Ecto neural progenitor cell (in vitro differentiated cells): ENCODE measurements at places on chromosomes 3 and 15.

DNA sequence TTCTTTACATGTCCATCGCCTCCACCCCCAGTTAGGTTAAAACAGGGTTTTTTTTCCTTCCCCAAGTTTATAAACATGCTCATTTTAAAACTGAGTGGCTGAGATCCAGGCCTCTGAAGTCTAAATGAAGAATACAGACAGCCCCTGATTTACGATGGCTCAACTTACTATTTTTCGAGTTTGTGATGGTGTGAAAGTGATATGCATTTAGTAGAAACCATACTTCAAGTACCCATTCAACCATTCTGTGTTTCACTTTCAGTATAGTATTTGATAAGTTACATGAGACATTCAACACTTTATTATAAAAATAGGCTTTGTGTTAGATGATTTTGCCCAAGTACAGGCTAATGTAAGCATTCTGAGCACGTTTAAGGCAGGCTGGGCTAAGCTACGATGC is 30.5 kb upstream of the GNB5 start:
- DNase-seq = no peak

DNA sequence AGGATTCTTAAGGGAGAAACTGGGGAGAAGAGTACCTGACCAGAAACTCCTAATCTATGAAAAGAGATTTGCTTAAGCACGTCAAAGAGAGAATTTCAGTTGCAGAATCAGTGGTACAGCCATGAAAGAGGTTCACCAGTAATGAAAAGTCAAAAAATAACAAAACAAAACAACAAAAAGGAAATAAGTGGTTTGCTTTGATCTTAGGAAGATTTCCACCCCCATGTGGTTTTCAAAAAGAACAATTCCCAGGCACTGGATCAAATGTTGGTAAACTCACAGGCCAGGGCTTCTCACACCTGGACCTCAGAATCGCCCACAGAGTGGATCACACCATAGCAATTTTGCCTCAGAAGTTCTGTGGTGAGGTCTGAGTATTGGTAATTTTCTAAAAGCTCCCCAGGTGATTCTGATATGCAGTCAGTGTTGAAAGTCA is 67.5 kb downstream of the TMEM39A start:
- DNase-seq = no peak

DNA sequence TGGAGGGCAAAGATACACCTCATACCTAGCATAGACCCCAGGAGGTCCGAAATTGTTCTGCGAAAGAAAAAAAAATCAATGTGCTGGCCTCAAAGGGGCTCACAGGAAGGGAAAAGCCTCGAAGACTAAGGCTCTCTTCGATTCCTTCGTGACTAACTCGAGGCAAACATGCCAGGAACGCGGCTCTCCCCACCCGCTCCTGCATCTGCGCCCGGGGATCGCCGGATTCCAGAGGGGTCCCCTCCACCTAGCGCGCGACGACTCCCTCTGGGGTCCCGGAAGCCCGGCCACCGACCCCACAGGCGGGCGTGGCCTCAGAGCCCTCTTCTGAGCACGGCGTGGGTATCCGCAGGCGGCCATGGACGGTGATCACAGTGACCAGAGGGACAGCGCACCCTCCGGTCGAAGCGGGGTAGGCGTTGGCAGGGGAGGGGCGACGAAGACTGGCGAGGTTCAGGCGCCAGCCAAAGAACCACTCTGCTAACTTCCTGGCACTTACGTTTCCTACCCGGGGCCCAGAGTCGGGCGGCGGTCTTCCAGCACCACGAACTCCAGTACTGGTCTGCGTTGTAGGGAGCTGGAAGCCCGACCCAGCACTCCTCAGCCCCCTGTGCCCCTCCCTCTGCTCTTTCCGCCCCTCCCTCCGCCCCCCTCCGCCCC is 515 bp upstream of the EIF3J start:
- DNase-seq = peak; percentile 95

- peak; percentile 47 for DNase-seq
These were observed 10.2 kb upstream of the GATA2 start for GRCh38 chr3:128503164-128503651.

DNA sequence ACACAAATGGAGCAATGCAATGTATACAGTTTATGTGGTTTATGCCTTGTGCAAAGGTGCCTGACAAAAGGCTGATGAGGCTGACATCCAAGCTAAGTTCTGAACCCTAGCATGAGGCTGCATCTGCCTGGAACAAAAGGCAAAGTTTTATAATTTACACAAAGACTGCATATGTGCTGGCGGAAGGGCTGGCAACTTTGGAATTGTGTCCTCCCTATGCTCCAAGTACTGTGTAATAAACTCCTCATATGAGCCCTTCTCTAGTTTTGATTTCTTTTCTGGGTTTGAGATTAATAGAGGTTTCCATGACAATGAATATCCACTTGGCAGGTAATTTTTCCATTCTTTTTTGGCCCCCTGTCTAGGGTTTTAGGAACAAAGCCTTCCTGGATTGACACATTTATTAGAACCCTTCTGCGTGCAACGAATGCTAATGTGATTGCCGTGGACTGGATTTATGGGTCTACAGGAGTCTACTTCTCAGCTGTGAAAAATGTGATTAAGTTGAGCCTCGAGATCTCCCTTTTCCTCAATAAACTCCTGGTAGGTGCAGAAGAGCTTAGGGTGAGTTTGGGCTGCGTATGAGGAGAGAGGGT is 10.8 kb downstream of the PLA1A start:
- no peak for DNase-seq

GRCh38 chr3:120399372-120399771 is 50.2 kb upstream of the LRRC58 start:
- DNase-seq = no peak

GRCh38 chr3:61052851-61053250 is 198.4 kb downstream of the FHIT start:
- DNase-seq = no peak

GRCh38 chr15:90642464-90643300 is 74.5 kb upstream of the BLM start:
- no peak for DNase-seq

DNA sequence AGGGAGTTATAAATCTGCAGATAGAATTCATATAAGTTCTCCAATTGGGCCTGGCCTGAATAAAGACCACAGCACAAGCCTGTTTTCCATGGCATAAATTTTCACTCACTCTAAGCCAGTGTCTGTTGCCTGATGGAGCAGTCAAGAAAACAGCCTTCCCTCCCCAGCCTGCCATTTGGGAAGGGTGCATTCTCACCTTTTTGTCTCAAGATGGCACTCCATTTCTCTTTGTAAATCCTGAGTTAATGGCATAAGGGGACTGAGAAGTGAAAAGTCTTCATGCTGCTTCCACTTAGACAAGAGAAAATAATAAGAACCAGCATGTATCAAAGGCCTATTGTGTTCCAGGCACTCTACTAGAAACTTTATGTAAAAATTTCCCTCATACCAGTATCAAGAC is 115.6 kb upstream of the MANF start:
- no peak for DNase-seq

GRCh38 chr3:128995737-128996136 is 1.9 kb upstream of the CFAP92 start:
- no peak for DNase-seq

DNA sequence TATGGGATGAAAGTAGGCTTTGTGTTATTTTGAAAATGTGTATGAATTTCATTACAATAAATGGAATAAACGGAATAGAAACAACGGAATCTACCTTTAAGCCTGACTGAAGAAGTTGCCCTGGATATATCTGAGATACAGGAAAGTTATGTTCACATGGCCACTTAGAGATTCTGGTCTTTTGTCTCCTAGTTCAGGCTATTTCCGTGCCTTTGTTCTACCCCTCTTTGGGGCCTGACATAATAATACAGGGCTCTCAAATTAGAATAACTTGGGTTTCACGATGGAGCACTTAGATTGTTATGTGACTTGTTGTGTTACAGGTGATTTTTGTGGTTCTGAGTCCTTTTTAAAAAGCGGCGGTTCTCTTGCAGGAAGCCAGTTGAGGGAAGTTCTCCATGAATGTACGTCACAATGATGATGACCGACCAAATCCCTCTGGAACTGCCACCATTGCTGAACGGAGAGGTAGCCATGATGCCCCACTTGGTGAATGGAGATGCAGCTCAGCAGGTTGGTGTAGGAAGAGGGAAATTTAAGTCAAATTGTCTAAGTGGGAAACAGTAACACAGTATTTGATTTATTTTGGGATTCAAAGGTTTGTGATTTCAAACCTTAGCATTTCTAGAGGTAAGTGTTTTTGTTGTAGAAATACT is 72.8 kb downstream of the FNDC3B start:
- no peak for DNase-seq

GRCh38 chr3:133388696-133389395 is 11.0 kb upstream of the BFSP2 start:
- no peak for DNase-seq

GRCh38 chr3:48428088-48428571 is 1.8 kb downstream of the PLXNB1 start:
- DNase-seq = no peak

- no peak for DNase-seq
These were observed 220.9 kb upstream of the BHLHE40 start for GRCh38 chr3:4758249-4758860.

DNA sequence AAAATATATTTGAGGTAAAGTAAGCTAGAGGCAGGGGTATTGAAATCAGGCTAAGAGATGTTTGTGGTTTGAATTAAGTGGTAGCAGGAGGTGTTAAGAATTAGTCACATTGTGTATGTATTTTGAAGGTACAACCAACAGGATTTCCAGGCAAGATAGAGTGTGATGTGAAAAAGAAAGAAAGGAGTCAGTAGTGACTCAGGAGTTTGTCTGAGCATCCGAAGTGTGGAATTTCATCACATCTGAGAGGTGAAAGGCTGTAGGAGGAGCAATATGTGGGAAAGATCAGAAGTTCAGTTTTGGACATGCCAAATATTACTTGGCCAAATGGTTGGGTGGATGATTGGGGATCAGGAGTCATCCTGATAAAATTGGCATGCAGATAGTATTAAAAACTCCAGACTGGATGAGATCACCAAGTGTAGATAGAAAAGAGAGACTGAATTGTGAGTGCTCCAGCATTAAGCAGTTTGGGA is 32.1 kb upstream of the EBLN2 start:
- DNase-seq = no peak

GRCh38 chr3:117814975-117815374 is 1105.4 kb downstream of the TUSC7 start:
- no peak for DNase-seq

- no peak for DNase-seq
These were observed 57.9 kb upstream of the DPH6 start for GRCh38 chr15:35603856-35604255.

- DNase-seq = no peak
These were observed 31.0 kb upstream of the ZCWPW2 start for GRCh38 chr3:28317438-28318022.

DNA sequence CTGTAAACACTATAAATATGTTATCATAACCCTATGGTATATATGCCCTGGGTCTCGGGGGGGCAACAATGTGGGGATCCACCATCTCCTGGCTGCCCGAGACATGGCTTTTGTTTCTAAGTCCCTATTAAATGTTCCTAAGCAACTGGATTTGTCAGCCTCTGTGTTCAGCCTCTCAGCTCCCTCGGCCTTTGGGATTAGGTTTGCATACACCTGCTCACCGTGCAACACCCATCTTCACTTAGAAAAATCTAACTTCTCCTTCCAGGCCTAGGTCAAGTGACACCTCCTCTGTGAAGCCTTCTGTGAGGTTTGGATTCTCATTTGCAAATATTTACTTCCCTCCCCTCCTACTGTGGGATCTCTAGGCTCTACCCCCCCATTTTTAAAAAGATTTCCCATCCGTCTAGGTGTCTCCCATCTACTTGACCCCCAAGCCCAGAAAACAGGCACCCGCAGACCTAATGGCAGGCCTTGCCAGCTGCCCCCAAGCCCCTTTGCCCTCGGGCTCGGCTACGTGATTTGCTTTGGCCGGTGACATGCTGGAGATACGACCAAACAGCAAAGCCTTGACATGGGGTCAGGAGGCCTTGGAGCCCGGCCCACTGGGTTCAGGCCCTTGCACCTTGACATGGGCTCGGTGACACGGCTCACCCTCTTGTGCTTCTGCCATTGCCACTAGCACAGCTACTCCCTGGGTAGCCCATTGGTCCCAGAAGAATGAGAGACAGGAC is 66.0 kb upstream of the BLM start:
- DNase-seq = no peak

GRCh38 chr3:196194542-196194915 is 16.7 kb downstream of the ZDHHC19 start:
- no peak for DNase-seq

DNA sequence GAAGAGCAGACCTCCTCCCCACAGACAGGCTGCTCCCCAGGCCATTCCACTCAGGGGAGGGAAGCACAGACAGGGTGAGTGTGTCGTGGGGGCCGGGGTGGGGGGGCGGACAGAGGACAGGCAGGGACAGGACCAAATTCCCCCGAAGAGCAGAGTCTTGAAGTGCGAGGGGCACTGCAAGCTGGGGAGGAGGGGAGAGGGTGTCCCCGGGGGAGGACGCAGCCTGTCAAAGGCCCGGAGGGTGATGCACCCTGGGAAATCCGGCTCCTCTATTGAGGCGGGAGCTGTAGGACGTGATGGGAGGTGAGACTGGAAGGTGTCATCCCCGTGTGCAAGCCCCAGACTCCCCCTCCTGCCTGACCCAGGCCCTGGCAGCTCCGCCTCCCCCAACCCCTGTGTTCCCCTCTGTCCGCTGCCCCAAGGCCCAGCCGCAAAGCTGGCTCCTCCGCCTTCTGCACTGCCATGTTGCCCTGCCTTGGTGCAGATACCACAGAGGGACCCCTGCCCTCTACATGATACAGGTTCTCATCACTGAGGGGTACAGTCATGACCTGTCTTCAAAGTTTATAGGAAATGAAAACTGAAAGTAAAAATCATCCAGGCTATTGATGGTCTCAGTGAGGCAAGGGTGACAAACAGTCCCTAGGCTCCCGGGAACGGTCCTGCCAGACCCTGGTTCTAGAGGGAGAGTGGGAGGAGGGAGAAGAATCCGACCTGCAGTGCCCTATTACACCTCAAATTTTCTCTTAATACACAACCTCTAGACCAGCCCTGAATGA is 76.3 kb upstream of the IQSEC1 start:
- no peak for DNase-seq

- DNase-seq = no peak
These were observed at the start of gene ST3GAL6 for GRCh38 chr3:98763076-98763475. Gene ST3GAL6, plus strand, starts transcription at chr3:98763340. Its CDS starts 5,101 bp downstream, at chr3:98768441.

DNA sequence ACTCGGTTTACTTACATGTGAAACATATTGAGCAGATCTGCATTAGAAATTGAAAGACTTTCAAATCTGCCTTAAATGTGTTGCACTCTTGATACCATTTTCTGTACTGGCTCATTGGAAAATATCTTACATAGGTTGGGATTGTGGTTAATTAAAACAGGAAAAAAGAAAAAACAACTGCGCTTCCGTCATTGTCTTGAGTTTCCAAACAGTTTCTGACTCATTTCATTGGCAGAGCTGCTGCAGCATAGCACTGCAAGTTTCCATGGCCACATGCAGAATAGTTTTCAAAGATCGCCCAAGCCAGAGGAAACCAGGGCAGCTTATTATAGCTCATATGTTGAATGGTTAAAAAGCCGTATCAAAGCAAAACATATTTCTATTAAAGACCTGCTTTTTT is 446.6 kb upstream of the BCHE start:
- no peak for DNase-seq
